A549 (cell line): ENCODE measurements at places on chromosomes 7 and 10.

DNA sequence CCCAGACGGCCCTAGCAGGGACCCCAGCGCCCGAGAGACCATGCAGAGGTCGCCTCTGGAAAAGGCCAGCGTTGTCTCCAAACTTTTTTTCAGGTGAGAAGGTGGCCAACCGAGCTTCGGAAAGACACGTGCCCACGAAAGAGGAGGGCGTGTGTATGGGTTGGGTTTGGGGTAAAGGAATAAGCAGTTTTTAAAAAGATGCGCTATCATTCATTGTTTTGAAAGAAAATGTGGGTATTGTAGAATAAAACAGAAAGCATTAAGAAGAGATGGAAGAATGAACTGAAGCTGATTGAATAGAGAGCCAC is 184 bp downstream of the CFTR start:
- no peak for DNase-seq

GRCh38 chr7:106010866-106011265 is 47.8 kb downstream of the CDHR3 start:
- no peak for DNase-seq

- DNase-seq = no peak
These were observed 31.3 kb downstream of the RCC1L start for GRCh38 chr7:75042286-75042685.

GRCh38 chr10:31345886-31346285 is 26.9 kb downstream of the ZEB1 start:
- no peak for DNase-seq

DNA sequence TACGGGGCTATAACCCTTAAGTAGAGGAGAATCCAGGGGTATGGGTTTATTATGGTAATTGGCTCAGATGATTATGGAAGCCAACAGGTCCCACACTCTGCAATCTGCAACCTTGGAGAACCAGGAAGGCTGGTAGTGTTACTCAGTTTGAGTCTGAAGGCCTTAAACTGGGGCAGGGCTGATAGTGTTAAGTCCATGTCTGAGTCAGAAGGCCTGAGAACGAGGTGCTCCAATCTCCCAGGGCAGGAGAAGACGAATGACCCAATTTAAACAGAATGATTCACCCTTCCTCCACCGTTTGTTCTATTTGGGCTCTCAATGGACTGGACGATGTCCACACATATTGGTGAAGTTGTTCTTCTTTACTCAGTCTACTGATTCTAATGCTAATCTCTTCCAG is 244.5 kb upstream of the PTER start:
- no peak for DNase-seq

- no peak for DNase-seq
These were observed 172.5 kb upstream of the SHH start for GRCh38 chr7:155984609-155985405.

DNA sequence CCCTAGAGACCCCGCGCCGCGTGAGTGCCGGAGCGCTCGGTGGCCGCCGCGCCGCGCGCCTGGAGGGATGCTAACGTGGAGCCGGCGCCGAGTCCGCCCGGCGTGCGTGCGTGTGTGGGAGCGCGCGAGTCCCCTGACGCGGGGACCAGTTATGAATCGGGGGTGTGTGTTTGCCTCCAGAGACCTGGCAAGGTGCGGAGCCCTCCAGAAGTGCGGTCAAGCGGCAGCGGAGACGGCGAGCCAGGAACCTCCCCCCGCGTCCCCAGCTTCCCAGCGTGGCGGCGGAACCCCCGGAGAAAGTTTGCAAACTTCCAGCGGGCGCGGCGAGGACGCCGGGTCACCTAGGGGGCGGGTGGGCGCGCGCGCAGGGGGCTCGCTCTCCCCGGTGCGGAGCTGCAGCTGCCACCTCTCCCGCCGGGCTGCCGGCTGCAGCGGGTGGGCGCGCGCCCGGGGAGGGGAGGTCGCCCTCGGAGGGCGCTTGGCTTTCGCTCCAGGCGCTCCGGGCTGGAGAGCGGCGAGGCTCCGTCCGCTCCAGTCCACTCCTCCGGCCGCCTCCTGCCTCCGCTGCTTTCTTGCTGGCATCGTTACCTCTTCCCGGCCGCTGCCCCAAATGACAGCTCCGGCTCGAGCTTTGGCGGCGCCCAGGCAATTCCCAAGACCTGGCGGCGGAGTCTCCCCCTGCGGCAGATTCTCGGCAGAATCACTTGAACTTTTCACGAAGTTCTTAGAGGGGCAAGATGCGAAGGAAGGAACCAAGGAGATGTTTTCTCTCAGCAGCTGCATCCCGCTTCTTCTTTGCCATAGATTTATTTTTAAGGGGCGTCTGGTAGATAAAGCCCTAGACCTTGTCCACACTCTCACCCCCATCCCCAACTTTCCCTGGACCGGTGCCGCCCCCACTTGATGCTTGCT is 2.3 kb upstream of the CREB5 start:
- peak; percentile 17 for DNase-seq

DNA sequence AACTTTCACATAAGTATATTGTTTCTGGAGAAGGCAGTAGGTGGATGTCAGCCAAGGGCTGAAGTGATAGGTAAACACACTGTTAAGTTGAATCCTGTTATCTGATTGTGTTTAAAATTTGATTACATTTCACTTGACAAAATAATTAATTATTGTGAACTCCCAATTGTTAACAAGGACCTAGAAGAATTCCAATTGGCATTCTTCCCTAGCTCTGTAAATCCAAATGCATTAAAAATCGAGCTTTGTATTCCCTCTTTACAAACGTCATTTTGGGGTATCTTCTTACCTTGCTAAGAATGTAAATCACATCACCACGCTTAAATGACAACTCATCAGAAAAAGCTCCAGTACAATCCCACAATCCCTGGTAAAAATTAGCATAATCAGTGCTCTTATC is 179.9 kb downstream of the SKAP2 start:
- no peak for DNase-seq

DNA sequence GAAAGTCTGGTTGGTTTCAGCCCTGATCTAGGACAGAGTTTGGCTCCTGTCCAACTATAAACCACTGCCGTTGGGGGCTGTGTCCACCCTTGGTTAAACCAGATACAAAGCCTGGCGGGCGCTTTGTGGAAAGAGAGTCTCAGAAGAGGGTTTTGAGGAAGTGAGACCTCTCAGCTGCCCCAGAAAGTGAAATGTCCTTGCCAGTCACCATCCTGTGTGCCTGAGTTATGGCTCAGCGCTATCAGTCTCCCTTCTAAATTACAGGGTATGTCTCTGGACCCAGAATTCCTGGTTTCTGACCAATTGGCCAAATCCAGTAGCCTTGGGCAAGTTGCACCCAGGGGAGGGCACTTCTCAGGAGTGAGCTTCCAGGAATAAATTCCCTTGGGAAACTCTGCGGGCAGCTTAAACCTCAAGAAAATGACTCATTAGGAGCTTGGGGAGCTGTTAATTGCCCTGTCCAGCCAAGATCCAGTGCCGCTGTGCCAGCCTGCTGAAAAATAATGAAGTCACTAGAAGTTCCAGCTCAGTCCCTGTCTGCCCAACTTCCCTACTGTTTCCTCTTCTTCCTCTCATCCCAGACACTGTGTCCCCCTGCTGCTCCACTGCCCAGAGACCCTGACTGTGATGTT is 66.7 kb upstream of the PDZD8 start:
- peak; percentile 21 for DNase-seq

DNA sequence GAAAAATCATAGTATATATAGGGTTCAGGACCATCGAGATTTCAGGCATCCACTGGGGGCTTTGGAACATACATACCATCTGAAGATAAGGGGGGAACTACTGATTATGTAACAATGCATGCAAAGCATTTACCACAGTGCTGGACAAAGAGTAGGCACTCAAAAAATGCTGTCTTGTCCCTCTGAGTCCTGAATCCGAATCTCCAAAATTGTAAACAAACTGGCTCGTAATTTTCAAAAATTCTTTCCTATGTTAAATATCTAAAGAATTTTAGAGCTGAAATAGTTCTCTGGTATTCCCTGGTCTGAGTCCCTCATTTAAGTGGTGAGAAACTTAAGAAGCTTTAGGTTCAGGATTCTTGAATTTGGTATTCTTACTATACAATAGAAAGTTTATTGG is 167.8 kb upstream of the ASAH2 start:
- no peak for DNase-seq
